ENCODE measurements at places on chromosomes 2 and 18.

DNA sequence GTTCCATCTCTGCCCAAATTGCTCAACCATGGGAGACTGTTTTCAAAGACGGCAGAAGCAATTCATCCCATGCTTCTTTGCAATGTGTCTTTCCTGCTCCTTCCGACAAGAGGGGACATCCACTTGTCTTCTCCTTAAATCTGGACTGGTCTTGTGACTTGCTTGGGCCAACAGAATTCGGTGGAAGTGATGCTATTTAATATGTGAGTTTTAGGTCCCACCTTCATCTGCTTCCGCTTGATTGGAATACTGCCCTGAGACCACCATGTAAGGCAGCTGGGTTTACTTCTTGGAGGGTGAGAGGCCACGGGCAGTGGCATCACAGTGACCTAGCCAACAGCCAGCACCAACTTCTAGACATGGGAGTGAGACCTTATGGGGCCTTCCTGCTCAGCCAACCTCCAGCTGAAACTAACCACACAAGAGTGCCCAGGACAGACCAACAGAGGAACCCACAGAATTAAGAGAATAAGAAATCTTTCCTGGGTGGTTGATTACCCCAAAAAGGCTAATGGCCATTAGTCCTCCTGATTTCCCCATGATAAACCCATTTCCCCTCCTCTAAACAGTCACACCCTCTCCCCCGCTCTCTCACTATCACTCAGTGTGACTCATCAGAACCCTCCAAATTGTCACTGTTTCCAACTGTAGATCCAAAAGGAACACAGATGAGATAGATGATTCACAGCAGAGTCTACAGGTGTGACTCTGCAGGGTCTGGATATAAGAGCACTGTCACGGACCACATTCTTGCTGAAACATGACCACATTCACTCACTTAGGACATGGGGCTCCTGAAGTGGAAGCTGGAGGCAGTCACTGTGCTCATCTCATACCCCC, 16.2 kb upstream of the RHOB start:
- no peak for DNase-seq

- DNase-seq: no peak
These were observed 6.5 kb downstream of the TEX261 start for GRCh38 chr2:70988151-70988550.

DNA sequence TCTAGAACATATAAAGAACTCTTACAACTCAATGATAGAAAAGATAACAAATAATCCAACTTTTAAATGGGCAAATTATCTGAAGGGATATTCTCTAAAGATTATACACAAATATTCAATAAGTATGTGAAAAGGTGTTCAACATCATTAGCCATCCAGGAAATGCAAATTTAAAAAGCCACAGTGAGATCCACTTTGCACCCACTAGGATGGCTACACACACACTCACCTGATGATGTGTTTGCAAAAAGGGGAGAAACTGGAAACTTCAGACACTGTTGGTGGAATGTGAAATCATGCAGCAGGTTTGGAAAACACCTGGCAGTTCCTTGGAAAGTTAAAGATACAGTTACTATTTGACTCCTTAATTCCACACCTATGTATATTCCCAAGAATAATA, 87.2 kb upstream of the GYPC start:
- DNase-seq: no peak

DNA sequence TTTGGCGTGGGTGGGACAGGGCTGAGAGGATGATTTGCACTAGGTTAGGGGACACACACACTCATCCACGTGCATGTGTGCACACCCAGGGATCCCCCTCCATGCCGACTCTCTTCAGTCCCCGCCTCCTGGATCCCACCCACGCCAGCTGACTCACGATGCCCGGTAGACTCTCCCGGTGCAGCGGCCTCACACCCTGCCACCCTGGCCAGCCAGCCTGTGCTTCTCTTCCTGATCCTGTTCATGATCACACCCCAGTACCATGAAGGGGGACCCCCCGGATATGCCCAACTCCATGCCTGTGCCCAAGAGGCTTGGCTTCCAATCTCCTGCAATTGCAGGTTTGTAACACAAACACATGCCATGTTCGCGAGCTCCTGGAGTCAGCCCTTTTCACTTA, 157.8 kb upstream of the HDAC4 start:
- no peak for DNase-seq

DNA sequence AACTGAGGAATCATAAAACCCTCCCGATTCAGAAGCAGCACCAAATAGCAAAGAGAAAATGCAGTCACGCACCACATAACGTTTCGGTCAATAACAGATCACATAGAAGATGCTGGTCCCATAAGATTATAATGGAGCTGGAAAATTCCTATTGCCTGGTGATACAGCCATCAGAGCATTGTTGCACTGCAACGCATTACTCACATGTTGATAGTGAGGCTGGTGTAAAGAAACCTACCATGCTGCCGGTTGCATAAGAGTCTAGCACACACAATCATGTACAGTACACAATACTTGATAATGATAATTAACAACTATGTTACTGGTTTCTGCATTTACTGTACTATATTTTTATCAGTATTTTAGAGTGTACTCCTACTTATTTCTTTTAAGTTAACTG, 32.5 kb downstream of the RNF152 start:
- DNase-seq: no peak

GRCh38 chr2:9909106-9909505, 42.4 kb upstream of the GRHL1 start:
- DNase-seq: no peak

DNA sequence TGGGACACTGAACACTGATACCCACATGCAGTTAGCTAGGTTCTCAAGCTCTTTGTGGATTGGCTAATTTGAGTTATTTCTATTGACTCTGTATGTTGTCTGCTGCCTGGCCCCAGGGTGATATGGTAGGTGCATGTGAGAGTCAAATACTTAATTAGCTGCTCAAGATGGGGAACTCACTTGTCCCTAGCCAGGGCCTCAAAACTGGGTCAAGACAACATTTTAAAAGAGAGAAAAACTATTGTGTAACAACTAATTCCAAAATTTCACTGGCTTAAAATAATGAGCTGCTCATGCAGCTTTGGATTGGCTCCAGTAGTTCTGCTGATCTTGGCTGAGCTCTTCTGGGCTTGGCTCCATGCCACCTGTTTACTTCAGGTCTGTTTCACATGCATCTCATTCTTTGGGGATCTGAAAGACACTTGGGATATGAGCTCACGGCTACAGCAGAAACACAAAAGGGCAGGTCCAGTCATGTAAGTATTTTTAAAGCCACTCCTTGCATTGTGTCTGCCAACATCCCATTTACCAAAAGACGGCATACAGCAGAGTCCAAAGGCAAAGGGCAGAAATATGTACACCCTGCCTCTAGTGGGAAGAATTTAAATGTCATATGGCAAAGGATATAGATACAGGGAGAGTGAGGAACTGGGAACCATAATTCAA, 716.8 kb downstream of the SUCLG1 start:
- DNase-seq: no peak

DNA sequence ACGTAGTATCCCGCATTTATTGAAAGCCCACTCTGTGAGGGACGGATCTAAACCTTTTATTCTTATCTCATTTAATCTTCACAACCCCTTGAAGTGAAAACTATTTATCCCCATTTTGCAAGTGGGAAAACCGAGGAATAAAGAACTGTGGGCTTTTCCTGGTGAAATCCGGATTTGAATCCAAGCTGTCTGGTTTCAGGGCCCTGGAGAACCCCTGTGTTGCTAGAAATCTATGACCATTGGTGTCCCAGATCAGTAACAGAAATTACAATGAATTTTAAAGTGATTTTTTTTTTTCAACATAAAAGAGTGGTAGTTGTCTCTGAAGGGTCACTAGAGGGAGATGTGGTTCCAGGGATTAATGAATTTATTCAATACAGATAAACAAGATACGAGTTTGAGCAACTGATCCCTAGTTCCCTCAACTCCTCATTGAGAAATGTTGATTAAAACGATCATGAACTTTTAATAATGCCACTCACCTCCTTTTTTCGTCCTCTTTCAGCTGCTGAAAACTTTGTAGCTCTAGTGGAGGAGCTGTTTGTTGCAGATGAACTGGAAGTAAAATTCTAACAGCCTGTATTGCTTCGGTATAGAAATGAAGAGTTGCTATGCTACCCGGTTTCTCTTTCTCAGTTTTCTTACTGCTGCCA, 940 bp downstream of the XRCC5 start:
- no peak for DNase-seq

- DNase-seq: no peak
These were observed 27.6 kb upstream of the NEMP2 start for GRCh38 chr2:190562121-190562520.

- DNase-seq: no peak
These were observed 584 bp downstream of the C2orf72 start for GRCh38 chr2:231037731-231038482.

GRCh38 chr2:112887964-112888749, 22.8 kb upstream of the IL37 start:
- no peak for DNase-seq

DNA sequence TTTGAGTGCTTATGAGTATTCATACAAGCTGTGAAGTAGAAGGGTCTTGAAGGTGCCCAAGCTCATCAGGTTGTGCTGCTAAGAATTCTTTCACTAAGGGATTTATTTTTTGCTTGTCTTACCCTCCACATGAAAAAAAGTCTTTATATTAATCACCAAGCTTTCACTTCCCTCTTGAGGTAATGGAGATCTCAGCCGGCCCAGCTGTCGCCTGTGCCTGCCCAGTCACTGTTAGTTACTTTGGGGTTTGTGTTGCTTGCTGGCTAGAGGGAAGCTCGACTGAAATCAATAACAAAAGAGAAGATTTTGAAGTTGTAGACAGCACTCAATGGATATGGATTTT, 21.9 kb downstream of the MC2R start:
- peak; percentile 66 for DNase-seq

DNA sequence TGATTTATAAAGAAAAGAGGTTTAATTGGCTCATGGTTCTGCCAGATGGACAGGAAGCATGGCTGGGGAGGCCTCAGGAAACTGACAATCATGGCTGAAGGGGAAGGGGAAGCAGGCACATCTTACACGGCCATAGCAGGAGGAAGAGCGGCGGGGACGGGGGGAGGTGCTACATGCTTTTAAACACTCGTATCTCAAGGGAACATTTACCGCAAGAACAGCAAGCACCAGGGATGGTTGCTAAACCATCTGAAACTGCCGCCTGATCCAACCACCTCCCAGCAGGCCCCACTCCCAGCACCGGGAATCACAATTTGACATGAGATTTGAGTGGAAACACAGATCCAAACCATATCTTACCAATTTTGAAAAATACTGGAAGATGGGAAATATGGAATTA, 362.8 kb downstream of the FBXO15 start:
- DNase-seq: no peak

- DNase-seq: no peak
These were observed 7.2 kb downstream of the E2F6 start for GRCh38 chr2:11458753-11459152.

- DNase-seq: no peak
These were observed 552.3 kb downstream of the KCNJ3 start for GRCh38 chr2:155250800-155251199.

GRCh38 chr2:121599963-121600651, 49.2 kb downstream of the CLASP1 start:
- peak; percentile 44 for DNase-seq

GRCh38 chr18:50896093-50896492, 17.2 kb downstream of the ME2 start:
- DNase-seq: no peak

- DNase-seq: no peak
These were observed 61.2 kb upstream of the CUL3 start for GRCh38 chr2:224646242-224646846.

- DNase-seq: no peak
These were observed 21.2 kb downstream of the TRIB2 start for GRCh38 chr2:12737738-12738485.

- DNase-seq: no peak
These were observed 111.9 kb downstream of the MRO start for GRCh38 chr18:50707855-50708469.

- no peak for DNase-seq
These were observed 207.9 kb downstream of the ARL4C start for GRCh38 chr2:234288974-234289455.

DNA sequence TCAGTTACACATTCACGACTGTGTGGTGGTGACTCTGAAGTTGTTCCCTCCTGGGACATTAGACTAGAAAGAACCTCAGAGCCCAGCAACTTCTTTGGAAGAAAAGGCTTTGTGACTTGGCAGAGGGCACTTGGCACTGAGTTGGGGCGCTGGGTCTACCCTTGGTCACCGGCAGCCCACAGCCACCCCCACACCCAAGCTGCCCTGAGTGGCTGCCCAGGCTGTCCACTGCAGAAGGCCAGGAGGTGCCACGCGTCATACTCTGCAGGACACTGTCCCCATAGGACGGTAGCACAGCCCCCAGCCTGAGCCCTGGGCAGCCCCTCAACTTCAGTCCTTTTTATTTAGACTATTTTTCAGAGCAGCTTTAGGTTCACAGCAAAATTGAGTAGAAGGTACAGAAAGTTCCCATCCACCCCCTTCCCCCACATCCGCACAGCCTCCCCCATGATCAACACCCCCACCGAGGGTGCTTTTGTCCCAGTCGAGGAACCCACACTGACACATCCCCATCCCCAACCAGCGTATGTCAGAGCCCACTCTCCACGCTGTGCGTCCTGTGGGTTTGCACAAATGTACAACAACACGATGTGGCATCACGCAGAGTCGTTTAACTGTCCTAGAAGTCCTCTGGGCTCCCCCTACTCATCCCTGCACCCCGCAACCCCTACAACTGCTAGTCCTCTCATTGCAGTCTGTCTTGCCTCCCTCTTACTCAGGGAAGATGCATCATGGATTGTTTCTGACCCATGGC, 1.1 kb downstream of the PRLH start:
- DNase-seq: no peak

DNA sequence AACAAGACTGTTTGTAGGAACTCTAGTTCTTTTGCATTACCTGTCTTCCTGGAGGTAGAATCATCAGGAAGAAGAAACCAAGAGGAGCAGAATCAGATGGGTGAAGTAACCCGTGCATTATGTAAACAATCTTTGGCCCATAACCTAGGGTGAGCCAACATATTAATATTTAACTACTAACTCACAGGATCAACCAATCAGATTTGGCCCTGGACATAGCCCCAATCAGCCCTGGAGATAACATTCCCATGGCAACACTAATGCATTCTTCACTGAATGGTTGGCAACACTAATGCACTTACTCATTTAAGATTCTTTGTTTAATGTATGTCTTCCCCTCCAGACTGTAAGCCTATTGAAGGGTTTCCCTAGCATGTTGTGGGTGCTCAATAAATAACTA, 72.0 kb upstream of the CTAGE1 start:
- DNase-seq: no peak

GRCh38 chr2:197309691-197310231, 819 bp downstream of the ANKRD44 start:
- DNase-seq: no peak

GRCh38 chr2:174344716-174345461, 10.1 kb downstream of the SP9 start:
- no peak for DNase-seq

DNA sequence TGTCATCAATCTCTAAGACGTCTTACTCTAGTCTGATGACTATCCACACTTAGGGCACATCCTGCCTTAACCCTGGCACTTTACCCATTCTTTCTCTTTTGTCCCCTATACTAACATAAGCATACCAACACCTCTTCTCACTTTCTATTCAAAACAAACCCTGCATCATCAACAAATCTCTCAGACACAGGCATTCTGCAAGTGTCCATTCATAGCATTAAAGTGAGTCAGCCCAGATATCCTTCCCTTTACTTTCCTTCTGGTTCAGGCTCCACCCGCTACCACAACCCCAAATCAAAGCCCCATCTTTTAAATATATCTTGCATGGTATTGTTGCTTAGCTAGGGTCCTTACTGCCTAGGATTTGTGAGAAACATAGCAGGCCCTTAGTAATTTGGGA, 3.8 kb downstream of the GRB14 start:
- DNase-seq: no peak
